ENCODE measurements at places on chromosomes 1 and 21.
A peak's percentile ranks its signal among the peaks of the same experiment; 100 is the strongest.

DNA sequence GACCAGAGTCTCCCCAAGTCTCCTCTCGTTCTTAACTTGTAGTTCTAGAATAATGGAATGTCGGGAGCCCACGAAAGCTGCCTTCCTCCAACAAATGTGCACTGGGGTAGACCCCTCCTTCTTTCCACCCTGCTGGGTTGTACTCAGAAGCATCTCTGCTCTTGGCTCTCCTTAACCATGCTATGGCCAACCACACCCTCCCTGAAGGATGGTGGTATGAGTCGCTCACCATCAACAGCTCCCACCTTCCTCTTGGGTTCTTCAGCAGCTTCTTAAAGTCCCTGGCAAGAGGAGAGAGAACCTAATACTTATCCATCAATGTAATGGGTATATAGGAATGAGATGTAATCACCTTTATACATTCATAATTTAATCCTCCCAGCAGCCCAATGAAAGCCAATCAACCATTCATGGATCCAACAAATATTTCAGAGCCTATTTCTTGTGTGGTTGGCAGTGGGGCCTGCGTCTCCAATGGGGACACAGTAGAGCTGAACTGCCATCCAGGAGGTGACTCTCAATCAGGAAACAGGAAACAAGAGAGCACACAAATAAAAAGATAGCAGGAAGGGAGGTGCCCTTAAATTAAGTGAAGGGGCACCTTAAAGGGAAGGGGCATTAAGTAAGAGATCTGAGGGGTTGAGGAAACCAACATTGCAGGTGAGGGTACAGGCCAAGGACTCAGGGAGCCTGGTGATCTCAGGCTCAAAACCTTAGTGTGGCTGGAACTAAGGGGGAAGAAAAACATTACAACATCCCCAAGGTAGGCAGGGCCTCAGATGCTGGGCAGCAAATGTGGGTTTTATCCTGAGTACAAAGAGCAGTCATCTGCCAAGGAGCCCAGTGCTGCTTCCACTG, 64.4 kb upstream of the ETS2 start:
- no peak for DNase-seq

DNA sequence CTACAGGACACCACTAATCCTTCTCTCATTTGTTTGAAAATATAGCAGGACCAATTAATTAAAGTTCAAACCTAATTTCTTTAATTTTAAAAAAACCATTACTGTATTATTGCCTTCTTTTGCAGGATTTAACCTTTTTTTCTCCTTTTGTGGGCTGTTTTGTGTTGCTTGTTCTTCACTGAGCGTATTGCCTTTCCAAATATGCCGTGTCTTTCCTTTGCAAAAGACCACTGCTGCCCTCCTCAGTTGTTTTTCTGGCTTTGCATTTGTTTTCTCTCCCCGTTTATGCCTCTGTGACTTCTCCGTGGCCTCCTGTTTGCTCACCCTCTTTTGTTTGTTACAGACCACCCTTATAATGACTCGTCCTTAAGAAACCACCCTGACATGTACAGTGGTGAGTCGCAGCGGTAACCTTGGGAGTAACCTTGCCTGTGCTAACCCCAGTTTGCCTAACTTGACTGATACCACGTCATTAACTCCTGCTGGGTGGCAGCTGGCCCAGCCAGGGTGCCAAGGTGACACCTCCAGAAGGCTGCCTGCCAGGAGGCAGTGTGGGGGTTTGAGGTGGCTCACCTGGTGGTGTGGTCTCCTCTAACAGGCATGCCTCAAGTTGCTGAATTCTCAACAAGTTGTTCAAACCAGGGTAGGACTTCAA, 81.1 kb upstream of the CNTN2 start:
- DNase-seq: no peak

DNA sequence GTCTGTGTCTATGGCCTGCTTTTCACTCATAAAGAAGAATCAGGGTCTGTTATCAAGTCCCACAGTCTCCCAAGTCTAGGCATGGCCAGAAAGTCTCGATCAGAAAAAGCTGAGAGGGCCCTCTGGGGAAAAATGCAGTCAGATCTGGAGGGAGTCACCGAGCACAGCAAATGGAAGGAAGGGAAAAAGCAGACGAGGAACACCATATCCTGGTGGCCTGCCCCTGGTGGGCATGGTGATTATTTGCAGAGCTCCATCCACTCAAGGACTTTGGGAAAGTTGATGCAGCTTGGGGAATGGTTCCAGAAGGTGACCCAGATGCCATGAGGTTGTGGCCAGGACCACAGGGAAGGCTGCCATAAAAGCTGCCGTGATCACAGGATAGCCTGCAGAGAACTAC, 189.1 kb downstream of the CLIC6 start:
- no peak for DNase-seq

GRCh38 chr1:219621047-219621786, 8.3 kb upstream of the ZC3H11B start:
- DNase-seq: no peak

GRCh38 chr1:151988405-151988923, 5.2 kb downstream of the S100A10 start:
- peak; percentile 79 for DNase-seq

GRCh38 chr1:224226849-224227502, 43.9 kb downstream of the DEGS1 start:
- DNase-seq: no peak

DNA sequence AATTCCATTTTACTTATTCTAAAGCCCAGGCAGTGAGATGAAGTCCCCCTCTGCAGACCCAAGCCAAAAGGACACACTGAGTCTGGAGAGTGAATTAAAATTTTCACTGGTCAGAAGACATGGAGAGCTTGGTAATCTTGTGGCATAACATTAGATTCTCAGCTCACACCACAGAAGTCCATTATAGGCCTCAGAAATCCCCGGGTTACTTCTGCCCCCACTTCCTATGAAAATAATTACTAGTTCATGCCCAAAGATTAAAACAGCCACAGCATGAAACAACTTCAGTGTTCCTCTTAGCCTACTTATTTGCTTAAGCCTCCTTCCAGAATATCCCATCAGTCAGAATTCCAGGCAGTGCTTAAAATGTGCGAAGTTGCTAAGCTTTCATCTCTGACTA, 123.3 kb downstream of the ZC3H11B start:
- DNase-seq: no peak

GRCh38 chr1:59292562-59292961, 4.3 kb upstream of the FGGY start:
- DNase-seq: no peak

- DNase-seq: no peak
Measured at GRCh38 chr1:94031591-94031990, 89.4 kb downstream of the ABCA4 start.

DNA sequence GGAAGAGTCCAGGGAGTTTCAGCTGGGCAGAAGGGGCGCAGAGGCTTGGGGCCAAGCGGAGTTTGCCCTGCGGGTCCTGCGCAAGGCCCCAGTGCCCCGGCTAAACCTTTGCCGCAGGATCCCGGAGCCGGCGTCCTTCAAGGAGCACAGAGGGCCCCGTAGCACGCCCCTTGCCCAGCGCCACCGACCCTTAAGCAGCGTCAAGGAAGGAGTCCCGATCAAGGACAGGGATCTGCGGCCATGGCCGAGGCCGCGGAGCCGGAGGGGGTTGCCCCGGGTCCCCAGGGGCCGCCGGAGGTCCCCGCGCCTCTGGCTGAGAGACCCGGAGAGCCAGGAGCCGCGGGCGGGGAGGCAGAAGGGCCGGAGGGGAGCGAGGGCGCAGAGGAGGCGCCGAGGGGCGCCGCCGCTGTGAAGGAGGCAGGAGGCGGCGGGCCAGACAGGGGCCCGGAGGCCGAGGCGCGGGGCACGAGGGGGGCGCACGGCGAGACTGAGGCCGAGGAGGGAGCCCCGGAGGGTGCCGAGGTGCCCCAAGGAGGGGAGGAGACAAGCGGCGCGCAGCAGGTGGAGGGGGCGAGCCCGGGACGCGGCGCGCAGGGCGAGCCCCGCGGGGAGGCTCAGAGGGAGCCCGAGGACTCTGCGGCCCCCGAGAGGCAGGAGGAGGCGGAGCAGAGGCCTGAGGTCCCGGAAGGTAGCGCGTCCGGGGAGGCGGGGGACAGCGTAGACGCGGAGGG, 520 bp downstream of the CLIC6 start:
- DNase-seq: no peak

DNA sequence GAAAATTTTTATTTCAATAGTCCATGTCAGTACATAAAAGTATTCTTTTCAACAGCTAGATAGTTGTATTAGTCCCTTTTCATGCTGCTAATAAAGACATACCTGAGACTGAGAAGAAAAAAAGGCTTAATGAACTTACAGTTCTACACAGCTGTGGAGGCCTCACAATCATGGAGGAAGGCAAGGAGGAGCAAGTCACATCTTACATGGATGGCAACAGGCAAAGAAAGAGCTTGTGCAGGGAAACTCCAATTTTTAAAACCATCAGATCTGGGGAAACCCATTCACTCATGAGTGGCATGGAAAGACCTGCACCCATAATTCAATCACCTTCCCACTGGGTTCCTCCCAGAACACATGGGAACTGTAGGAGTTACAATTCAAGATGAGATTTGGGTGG, 50.7 kb downstream of the PTGFR start:
- DNase-seq: no peak

DNA sequence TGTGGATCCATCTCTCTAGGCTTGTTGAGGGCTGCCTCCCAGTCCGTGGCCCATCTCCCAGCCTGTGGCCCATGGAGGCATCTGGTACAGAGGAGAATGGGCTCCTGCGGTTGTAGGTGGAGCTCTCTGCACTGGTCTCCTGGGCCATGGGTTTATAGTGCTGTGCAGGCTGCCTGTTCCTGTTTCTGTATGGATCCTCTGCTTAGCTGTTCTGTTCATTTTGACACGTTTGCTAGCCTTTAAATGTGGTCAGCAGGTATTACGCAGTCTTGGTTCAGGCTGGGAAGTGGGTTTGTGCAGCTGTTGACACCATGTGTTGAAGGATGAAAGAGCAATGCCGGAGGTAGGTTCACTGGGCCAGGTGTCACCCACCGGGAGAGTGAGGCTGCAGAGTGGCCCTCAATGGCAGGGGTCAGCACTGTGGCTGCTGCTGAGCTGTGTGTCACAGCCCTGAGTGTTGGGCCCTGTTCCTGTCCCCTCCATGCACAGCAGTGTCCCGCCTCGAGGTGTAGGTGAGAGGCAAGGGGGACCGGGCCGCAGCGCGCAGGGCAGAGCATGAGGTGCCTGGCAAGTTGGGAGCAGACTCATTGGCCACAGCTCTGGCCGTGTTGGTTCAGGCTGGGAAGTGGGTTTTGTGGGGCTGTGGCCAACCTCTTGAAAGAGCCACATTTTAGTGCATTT, 39.0 kb downstream of the SNAP47 start:
- no peak for DNase-seq

GRCh38 chr1:175572932-175573868, 170.2 kb downstream of the TNR start:
- peak; percentile 2 for DNase-seq

DNA sequence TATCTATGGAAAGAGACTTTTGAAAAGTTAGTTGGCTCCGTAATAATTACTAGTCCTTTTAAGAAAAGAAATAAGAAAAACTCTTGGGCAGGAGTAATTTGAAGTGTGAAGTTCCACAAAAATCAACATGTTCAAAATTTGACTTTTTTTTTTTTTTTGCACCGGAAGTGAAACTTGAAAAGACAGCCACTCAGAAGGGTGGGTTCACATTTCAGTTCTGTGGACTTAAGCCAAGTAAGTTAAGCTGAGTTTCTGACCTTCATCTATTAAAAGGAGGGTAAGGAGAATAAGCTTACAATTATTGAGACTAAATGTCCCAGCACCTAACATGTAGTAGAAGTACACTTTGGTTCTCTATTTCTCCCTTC, 11.0 kb downstream of the RO60 start:
- DNase-seq: no peak

DNA sequence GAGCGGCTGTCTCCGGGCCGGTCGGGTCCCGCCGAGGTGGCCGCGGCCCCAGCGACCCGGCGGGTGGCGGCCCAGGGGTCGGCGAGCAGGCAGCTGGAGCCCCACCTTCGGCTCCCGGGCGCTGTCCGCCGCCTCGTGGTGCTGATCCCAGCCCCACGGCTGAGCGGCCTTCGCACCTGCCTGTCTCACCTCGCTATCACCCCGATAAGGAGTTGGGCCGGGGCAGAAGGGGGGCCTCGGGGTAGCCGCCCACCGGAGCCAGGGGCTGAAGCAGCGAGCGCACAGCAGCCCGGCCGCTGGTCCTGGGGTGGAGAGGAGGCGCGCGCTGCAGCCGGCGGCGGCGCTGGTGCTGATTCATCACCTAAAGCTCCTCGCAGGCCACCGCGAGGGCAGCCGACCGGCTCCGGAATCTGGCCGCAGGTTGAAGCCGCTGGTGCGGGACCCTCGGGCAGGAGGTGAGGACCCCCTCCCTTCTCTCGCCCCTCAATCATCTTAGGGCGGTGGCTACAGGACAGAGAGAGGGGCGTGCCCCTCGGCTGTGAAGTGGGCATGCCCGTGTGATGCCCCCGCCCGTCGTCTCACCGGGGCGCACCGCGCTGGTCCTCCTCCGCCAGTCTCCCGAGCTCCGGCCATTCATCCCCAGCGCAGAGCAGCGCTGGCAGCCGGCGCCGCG, 575 bp downstream of the TRIM67 start:
- peak; percentile 54 for DNase-seq

DNA sequence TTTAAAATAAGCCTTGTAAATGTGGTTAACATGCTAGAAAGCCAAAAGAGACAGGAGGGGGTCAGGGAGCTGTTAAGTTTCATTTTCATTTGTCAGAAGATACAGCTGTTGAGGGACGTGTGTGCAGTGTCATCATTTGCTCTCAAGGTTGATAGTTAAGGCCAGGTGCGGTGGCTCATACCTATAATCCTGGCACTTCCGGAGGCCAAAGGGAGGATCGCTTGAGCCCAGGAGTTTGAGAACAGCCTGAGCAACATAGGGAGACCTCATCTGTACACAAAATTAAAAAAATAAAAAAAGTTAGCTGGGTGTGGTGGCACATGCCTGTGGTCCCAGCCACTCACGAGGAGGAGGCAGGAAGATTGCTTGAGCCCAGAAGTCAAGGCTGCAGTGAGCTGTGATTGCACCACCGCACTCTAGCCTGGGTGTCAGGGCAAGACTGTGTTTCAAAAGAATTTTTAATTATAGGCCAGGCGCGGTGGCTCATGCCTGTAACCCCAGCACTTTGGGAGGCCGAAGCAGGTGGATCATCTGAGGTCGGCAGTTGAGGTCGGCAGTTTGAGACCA, 22.7 kb downstream of the ZBTB8OS start:
- no peak for DNase-seq

- no peak for DNase-seq
Measured at GRCh38 chr1:112319371-112320040, 76.5 kb upstream of the CTTNBP2NL start.

GRCh38 chr1:67729872-67730271, 44.9 kb downstream of the GADD45A start:
- DNase-seq: no peak

DNA sequence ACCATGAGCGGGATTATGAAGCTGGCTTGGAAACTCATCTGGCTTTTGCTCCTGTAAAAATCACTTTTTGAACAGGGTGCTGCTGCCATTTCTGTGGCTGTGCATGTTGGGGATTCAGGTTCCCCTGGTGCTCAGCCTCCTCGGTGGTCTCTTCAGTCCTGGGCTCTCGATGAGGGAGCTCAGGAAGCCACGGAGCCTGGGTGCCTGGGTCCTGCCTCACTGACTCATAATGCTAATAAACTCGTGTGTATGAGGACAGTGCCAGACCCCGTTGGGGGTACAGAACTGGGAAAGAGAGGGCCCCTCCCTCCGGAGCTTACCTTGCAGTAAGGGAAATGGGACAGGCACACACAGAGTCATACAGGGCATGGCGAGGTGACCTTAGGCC, 5.8 kb downstream of the COQ8A start:
- DNase-seq: no peak

All from HTR-8/SVneo (cell line).